ENCODE measurements at places on chromosomes 11 and 22. TPM values are rescaled to one million over a fixed set of nuclear protein-coding genes. Genes with fewer than 3 reads are reported as not detected.
A peak's percentile ranks its signal among the peaks of the same experiment; 100 is the strongest.

OR8G1 gene
- total RNA-seq: not detected

SLC22A6 gene
- not detected for total RNA-seq

DNA sequence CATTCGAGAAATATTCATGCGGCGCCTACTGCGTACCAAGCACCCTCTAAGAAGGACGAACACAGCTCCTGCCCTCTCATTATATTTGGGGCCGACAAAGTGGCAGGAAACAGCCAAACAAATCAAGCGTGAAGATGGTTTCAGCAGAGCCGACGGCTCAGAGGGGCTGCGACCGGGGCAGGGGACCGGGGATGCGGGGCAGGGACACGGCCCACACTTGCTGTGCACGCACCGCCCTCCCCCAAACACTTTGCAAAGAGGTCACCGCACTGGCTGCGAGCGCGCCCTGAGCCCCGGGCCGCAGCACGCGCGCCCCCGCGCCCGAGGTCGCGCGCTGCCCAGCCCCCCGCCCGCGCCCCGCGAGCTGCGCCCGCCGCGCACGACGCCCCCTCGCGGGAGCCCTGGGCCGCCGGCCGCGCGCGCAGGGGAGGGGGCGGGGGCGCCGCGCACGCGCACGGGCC, 255 bp upstream of the SYNGR1 start:
- peak overlapping the region; percentile 61 for H3K4me3 ChIP-seq
- no peak overlapping the region for H3K27ac ChIP-seq
- H3K36me3 ChIP-seq: no peaks in the 10 kb centered on the region
- H3K27me3 ChIP-seq: no peaks in the 10 kb centered on the region
- H3K4me1 ChIP-seq: peaks cover 16% of the 10 kb centered on the region
- DNase-seq: no peak

DNA sequence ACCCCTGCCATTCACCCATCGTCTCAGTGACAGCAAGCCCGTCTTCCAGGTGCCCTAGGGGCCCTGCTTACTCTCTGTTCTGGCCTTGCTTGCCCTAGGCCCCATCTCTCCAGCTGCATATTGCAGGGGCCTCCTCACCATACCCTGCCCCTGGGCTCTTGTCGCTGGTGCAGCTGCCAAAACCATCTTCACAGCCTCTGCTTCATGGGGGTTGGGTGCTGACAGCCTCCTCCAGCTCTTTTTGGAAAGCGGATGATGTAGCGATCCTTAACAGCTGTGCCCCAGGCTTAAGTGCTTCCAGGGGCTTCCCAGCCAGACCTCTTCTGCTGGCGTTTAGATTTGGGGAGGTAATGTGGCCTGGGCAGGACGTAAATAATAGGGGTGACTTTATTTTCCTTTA, 61.2 kb upstream of the SUSD2 start:
- H3K36me3 ChIP-seq: peaks cover 50% of the 10 kb centered on the region
- no peak for DNase-seq
- no peak overlapping the region for H3K4me3 ChIP-seq
- no peak overlapping the region for H3K27ac ChIP-seq
- no peaks in the 10 kb centered on the region for H3K27me3 ChIP-seq

DNA sequence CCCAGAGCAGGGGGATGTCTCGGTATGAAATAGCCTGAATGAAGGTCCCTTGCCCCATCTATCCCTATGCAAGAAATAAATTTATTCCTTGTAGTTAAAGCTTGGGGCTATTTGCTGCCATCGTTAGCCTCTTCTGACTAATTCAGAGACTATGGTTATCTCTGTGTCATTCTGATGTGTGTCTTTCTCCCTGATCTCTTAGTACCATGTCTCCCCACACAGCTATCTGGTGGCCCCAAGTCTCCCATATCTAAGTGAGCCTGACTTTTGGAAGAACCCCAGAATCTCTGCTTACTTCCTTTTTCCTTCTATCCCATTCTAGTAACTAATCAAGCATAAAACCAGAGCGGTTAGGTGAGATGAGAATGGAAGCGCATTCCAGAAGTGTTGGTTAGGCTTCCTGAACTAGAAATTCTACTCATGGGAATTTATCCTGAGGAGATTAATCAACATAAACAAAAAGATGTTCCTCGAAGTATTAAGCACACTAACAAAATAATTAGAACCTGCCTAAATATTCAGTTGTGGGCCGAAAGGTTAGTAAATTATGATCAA, 71.4 kb upstream of the BMAL1 start:
- no peak overlapping the region for H3K4me3 ChIP-seq
- peaks cover 16% of the 10 kb centered on the region for H3K4me1 ChIP-seq
- no peaks in the 10 kb centered on the region for H3K27me3 ChIP-seq
- H3K36me3 ChIP-seq: no peaks in the 10 kb centered on the region

- H3K27me3 ChIP-seq: peaks cover 10% of the 10 kb centered on the region
- H3K4me3 ChIP-seq: no peak overlapping the region
- H3K36me3 ChIP-seq: no peaks in the 10 kb centered on the region
- H3K27ac ChIP-seq: no peak overlapping the region
- no peak for DNase-seq
Observed at GRCh38 chr11:1793081-1793480, 29.4 kb upstream of the CTSD start.
